ENCODE measurements at places on chromosomes 2 and 18.
A peak's percentile ranks its signal among the peaks of the same experiment; 100 is the strongest.

- DNase-seq = no peak
Observed at GRCh38 chr2:132651115-132652045, 18.6 kb downstream of the LYPD1 start.

GRCh38 chr2:169928463-169928864, 101.2 kb downstream of the UBR3 start:
- DNase-seq = no peak

DNA sequence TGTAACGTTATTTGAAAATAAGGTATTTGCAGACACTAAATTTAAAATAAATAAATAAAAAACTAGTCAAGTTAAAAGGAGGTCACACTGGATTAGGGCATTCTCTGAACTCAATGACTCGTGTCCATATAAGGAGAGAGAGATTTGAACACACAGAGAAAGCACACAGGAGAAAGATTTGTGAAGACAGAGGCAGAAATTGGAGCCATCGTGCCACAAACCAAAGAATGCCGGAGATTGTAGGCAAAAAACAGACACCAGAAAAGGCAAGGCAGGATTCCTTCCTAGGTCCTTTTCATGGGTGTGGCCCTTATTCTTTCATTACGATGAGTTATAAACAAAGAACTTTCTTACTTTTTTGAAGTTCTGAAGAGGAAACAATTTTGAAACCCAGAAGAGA, 981.5 kb downstream of the DCDC2C start:
- DNase-seq = no peak

DNA sequence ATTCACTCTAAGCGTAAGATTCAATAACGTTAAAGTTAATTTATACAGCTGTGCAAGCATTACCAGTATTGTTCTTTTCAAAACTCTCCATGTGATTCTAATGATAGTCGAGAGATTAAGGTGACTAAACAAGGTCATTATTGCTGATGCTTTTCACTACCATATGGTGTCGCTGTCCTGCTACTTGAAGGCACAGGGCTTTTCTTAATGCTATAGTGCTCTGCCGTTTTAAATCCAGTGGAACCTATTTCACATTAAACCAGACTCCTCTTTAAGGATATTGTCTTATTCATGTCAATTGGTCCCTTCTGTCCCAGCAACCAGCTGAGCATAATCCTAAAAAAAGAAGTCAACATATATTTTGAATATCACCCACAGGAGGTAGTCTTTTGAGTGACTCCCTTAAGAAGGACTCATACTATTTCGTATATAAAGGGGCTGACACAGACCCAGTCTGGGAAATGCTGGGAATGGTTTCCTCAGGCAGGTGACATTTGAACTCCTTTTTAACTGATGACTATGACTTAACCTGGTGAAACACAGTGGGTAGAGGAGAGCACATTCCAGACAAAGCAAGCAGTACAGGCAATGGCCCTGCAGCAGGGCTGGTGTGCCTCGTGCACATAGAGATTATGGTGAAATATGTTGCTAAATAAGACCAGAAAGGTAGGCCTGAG, 53.9 kb upstream of the CYTIP start:
- no peak for DNase-seq

- no peak for DNase-seq
Observed at GRCh38 chr2:83959266-83959665, 499.8 kb downstream of the SUCLG1 start.

GRCh38 chr2:1491751-1492150, 78.5 kb downstream of the TPO start:
- DNase-seq = no peak

DNA sequence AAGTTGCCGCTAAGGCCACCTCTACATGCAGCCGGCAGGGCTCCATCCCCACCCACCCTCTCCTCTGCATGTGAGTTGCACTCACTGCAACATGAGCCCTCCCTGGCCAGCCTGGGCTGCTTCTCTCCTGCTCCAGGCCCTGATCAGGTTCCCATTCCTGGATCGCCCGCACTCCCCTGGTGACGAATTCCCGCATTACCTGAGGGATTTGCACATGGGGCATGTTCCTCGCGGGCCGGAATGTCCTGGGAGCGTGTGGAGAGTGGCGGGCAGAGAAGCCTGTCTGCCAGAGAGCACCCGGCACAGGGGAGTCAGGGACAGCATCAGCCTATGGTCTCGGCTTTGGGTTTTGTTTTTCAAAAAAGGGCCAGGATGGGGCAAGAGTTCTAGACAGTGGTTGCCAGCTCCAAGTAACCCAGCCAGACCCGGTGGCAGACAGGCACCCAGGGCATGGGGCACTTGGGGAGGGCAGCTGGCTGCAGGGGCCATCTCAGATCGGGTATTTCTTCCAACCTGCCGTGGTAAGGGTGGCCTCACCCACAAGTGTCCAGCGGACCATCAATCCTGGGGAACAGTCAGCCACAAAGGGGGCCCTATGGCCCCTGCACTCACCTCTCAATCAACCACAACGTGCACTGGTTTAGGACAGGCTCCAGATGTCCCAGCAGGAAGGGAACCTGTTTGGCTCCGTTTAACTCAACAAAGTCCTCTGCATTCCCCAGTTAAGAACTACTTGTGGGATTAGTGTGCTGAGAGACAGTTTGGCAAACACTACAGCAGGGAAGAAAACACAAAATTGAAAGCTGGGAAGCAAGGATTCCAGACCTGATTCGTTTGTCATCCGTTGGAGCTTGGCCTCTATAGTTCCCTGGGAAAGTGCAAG, 187.7 kb downstream of the SMAD7 start:
- no peak for DNase-seq

DNA sequence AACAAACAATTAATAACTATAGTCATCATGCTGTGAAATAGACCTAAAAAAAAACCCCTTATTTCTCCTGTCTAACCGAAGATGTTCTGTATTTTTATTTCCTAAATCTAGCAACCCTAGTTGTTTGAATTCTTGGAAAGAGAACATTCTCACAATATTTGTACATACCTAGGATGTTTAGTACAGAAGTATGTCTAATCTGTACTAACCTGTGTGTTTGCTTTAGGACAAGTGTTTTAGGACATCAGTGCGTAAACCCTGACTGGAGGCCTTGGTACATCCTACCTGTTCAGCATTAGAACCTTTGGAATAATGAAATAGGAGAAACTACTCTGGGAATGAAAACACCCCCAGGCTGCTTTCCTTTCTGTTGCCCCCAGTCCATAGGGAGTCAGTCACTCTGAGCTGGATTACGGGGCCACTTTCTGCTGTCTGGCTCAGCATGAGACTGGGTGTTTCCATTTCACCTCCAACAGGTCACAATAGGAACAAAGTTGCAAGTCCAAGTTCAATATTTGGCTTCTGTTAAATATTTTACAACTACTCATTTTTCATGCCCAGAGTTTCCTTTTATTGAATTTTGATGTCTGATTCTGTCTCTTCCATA, 114.7 kb downstream of the MTX2 start:
- DNase-seq = no peak

- DNase-seq = no peak
Observed at GRCh38 chr2:186542002-186542401, 47.9 kb upstream of the ITGAV start.

DNA sequence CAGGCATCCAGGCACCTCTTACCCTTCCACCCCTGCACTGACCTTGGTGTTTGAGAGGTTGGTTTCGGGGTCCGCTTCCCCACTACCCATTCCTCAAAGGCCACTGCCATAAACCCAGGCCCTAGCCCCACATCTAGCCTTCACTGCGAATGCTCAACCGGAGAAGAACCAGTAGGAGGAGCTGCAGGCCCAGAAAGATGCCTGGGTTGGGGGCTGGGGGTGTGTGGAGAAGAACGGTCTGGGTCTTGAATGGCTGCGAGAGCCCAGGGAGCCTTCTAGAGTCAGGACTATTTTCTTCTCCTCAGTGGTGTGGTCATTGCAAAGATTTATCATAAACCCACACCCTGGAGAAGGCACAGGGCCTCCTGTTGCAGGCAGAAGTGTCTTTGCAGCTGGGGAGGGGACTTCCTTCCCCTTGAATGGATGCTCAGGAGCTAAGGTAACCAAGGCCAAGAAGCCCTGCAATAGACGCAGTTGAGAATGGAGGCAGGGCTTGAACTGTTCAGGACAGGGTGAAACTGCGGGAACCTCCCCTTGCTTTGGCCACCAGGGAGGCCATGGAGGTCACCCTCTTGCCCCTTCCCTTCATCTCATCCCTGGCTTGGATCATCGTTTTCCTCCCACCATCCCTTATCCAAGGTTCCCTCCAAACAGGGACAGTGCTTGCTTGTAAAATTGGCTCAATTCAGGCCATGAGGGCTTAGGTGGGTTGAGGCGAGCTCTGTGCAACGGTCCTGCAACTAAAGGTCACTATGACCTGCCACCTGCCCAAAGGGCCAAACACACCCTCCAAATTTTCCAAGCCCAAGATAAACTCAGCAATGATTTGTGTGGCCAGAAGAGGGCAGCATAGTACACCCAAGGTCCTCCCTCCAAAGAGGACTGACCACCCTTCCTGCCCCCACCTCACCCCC, 20.9 kb downstream of the THNSL2 start:
- no peak for DNase-seq

GRCh38 chr2:11330457-11331142, 13.8 kb downstream of the ROCK2 start:
- DNase-seq = no peak

GRCh38 chr2:18050001-18050400, 171.5 kb downstream of the KCNS3 start:
- no peak for DNase-seq

GRCh38 chr2:85183479-85183878, 50.3 kb downstream of the TCF7L1 start:
- no peak for DNase-seq

DNA sequence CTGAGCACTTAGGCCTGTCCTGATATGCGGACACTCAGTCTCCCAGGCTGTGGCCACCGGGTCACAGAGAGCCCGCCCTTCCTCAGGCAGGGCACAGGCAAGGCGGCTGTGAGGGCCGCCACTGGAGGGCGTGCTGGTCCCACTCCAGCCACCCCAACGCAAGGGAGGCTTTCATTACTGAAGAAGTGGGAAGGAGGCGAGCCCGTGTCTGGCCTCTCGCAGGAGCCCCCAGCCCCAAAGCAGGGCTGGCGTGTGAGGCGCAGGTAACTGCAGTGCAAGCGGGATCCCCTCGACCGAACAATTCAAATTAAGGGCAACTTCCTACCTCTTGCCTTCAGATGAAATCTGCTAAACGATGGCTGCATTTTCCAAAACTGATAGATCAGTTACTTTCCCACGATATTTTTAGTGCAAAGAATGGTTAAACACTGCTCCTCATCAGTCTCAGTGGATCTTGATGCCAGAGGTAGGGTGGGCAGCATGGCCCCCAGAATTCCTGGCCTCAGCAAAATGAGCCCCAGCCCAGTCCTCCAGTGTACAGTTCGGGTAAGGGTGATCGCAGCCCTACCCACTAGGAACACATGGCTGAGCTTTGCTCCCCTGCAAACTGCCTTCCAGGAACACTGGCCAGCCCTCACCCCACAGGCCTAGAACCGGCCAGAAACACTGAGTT, 97.2 kb downstream of the SEPTIN10 start:
- DNase-seq = peak; percentile 54

DNA sequence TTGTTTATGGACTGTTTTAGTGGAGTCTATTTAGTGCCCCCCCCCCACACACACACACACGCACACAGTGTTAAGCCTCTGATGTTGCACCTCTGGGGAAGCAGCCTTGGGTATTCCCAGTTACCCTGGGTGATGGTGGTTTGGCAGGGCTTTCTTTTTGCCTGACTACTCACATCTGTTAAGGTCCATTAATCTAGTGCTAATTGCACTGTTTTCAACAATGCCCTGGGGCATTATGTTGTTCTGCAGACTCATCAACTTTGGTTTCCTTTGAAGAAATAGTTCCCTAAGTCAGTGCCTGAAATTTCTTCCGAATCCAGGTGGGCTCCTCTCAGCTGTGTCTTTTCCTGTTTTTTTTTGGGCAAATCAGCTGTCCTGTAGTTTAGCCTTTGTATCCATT, 34.7 kb downstream of the SPOPL start:
- DNase-seq = no peak

- DNase-seq = no peak
Observed at GRCh38 chr2:191965733-191966132, 118.8 kb upstream of the CAVIN2 start.

DNA sequence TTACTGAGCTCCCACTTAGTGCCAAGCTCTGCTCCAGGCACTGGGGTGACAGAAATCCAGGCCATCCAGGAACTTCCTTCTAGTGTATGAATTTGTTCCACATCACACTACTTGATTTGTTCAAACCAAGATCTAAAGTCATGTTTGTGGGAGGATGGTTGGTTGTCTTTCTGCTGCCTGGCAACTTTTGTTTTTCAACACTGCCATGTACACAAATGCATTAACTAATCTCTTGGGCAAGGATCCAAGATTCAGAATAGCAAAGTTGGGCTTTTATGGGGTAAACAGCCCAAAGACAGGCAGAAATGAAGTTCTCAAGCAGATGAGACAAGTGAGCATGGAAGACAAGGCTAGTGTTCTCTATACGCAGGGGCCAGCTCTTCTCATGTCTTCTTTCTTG, 53.4 kb upstream of the PROKR1 start:
- no peak for DNase-seq

DNA sequence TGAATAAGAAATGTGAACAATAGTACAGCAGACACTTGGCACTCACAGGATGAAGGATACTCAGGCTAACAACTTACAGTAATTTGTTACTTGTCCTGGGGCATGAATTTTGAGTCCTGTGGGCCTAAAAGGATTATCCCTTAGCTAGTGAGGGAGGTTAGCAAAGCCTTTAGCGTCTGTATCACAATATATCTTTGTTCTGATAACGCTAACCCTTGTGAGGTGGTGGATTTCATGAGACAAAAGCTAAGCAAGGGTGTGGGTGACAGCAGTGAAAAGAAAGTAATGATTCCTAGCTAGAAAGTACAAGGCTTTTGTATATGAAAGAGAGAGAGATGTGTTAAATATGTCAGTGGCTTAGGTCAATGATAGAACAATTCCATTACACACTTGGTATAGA, 46.8 kb upstream of the TTC21B start:
- DNase-seq = no peak

DNA sequence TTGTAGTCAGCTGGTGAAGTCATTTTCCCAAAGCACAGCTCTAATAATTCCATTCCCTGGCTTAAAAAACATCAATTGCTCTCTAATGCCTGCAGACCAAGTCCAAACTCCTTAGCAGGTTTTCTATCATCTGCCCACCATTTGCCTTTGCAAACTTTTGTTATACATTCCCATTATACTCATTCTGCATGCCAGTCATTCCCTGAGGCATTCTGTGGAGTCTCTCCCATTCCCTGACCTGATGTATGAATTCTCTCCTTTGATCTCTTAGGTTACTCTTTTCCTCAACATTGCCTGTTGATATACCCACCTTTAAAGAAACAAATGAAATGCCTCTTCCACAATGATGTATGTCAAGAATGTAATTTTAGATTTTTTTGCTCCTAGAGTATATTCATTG, 852.0 kb upstream of the FSHR start:
- no peak for DNase-seq

DNA sequence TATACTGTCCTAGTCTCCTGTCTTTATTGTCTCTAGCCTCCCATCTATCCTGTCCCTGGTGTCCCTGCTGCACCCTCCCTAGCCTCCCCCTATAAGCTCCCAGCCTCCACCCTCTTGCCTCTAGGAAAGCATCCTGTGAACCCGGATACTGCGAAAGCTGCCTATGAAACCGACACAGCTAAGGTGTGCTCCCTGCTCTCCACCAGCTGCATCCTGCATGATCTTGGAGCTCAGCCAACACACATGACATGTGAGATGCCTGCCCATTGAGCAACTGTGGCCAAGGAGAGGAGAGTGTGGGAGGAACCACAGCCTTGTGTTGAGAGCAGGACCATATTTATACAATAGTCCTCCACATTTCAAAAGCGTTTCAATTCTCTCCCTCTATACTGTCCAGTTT, 187.1 kb downstream of the ZBTB7C start:
- peak; percentile 72 for DNase-seq
